Cerebellum (tissue), 4 donors: ENCODE measurements at places on chromosomes 7 and 10.

- DNase-seq, result peak; percentile 37
Observed at GRCh38 chr7:2100278-2101208, 132.2 kb downstream of the MAD1L1 start.

GRCh38 chr10:84158061-84158460 is 15.5 kb upstream of the GPR15LG start:
- no peak for DNase-seq

DNA sequence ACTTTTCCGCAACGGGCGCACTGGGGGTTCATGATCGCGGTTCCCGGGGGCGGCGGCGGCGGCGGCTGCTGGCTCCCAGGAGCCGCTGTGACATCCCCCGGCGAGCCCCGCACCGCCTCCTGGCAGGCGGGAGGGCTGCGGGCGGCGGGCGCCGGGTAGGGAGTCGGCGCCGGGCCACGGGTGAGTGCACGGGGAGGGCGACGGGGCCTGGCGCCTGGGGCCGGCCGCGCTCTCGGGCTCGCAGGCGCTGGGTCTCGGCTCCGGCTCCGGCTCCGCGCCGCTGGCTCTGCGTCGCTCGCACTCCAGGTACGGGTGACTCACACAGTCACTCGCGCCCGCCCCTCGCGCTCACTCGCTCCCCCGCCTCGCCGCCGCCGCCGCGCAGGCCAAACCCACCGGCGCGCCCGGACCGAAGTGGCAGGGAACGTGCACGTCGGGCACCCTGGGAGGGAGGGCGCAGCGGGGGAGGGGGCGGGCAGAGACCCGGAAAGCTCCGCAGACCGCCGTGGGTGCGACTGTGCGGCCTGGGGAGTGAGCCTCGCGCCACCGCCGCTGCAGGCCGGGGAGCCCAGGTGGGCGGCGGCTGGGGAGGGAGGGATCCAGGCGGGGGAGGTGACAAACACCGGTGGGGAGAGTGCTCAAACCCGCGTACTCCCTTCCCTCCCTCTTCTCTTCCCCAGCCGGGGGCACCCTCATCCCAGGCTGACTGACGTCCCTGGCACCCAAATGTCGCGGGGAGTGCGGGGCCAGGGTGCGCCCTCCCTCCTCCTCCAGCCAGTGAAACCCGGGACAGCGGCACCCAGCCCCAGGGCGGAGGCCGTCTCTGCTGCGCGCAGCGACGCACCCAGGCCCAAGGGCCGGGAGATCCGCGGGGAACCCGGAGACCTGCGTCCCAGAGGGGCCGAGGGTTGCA is 276.9 kb upstream of the NEBL start:
- peak; percentile 75 for DNase-seq

DNA sequence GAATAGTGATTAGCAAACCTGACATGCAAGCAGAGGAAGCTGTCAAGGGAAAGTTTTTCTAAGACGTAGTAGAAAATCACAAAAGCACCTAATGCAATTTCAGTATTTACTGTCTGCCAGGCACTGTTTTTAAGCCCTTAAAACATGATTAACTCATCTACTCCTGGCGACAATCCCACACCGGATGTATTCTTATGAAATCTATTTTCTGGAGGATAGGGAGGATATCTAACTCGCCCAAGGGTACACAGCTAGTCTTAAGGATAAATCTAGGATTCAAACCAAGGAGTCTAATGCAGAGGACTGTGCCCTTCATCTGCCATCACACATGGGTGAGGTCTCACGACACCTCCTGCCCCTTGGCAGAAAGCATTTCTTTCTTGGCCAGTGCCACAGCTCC is 47.8 kb upstream of the FIGNL1 start:
- no peak for DNase-seq

DNA sequence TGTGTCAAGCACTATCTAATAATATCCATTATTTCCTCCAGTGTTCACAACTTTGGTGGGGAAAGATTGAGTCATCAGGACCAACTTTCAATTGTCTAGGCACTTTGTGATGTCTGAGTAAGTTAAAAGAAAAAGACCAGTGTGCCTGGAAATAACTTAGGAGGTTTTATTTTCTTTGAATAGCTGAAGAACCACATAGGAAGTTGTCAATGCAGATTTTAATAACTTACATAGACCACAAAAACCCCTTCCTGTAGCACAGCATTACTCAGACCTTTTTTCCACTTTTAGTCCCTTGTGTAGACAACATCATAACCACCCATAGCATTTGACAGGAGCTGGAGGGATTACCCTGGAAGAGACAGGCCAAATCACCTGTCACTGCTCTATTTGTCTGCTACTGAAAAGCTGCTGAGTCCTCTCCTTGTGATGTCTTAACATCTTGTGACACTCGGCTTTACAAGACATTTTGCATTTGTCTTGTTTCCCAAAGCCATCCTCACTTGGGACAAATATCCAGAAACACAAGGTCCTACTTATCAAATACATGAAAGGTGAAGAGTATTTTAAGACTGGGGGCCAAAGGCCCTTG is 241.5 kb upstream of the PTER start:
- DNase-seq, result no peak
